ENCODE measurements at places on chromosomes 5 and 9.

DNA sequence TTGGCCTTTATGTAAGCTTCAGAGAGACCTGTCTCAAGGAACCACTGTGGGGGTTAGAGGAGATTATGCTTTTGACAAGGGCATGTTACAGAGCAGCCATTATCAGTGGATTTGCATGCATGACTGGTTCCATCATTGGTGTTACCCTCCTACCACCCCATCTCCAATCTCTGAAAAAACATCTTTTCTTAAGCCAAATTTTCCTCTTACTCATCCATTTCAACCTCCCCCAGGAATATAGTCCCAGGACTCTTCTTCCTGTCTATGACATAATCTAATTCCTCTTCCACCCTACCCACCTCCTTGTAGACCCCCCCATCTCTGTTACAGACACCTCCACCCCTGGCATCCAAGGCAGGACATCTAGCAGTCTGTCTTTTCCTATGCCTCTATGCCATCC lies 33.1 kb upstream of the ADRB2 start:
- DNase-seq = no peak

GRCh38 chr5:5671823-5672222 lies 249.3 kb downstream of the ICE1 start:
- no peak for DNase-seq

- no peak for DNase-seq
Measured at GRCh38 chr5:126031989-126032716, 391.1 kb upstream of the GRAMD2B start.

GRCh38 chr5:111859031-111859430 lies 102.0 kb upstream of the NREP start:
- no peak for DNase-seq

DNA sequence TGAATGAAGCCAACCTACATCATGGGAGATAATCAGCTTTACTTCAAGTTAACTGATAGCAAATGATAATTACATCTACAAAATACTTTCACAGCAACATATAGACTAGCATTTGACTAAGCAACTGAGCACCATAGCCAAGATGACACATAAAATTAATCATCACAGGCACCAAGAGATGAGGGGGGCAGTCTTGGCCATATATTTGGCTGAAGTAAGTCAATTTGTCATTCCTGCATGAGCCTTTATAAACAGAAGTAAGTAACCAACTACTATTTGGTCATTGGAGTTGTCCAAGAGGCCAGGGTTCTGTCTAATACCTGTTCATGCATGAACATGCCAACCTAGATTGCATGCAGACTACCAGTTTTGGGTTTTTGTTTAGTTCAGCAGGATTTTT lies 53.6 kb downstream of the PDCD1LG2 start:
- no peak for DNase-seq

DNA sequence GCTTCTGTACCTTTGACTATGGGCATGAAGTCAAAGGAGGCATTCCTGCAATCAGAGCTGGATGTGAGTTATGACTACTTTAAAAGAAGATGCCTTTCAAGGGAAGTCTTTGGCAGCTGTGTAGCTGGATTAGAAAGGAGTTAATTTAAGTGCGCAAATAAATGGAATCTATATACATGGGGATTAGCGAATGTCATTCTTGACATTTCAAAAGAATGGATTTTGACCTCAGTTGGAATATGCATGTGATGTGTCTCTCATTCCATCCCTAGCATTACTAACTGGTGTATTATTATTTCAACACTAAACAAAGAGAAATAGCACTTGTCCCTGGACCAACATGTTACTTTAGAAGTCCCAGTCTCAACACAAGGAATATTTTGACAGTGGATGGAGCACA lies 359.6 kb upstream of the SLC24A2 start:
- no peak for DNase-seq

DNA sequence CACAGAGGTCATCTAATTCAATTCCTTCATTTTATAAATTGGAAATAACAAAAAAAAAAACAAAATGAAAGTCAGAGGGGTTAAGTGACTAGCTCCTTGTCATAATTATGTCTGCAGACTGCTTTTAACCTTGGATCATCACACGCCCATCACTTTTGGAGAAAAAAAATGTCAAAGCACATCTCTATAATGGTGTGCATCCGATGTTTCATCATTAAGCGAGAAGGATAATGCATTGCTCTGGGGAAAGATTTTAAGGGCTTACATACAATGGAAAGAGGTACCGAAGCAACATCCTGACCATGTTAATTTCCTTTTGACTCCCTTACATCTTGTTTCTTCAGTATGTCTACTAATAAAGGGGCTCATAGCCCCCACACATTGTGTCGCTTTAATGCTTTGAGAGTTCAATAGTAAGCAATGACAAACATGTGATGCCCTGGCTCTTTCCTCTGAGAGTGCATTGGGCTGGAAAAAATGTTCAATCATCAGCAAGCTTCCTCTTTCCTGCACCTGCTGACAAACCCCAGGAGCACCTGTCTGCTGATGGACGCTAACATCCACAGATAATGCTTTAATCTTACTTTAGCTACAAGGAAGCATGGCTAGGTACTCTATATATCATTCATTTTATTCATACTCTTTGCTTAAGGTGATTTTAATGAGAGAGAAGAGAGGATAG lies 242.2 kb downstream of the SMARCA2 start:
- no peak for DNase-seq

DNA sequence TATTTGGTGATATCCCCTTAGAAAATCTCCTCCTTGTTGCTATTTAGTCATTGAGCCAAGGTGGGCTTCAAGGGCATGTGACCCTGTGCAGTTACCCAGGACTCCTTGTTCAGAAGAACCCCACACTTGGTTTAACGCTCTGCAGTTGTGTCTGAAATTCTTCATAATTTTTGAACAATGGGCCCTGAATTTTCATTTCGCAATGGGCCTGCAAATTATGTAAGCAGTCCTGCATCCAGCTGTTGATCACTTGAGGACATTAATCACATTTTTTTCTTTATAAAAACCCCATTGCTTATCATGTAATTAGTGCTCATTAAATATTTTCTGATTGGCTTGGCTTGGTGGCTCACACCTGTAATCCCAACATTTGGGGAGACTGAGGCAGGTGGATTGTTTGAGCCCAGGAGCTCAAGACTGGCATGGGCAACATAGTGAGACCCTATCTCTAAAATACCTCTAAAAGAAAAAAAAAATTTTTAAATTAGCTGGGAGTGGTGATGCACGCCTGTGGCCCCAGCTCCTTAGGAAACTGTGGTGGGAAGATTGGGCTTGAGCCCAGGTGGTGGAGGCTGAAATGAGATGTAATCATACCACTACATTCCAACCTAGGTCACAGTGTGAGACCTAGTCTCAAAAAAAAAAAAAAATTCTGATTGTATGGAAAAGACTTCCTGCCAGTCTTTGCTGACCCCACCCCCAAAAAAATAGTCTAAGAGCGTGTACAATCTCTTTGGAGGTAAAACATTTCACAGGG lies 194.2 kb upstream of the HAPLN1 start:
- no peak for DNase-seq

DNA sequence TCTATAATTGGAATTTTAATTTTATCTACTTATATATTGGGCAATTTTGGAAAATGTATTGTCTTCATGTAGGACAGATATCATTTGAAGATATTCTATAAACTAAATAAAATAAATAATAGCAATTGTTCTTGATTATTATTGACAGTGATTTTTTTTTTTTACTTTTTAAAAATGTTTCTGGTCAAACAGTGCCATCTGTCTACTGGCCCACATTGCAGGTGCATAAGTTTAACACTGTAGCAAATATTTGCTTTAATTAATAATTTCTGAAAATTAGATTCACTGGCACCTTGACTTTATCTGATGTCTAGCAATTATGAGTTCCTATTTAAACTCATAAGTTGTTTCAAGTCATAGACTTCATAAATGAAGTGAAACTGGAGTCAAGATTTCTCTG lies 41.1 kb upstream of the ISOC1 start:
- no peak for DNase-seq

DNA sequence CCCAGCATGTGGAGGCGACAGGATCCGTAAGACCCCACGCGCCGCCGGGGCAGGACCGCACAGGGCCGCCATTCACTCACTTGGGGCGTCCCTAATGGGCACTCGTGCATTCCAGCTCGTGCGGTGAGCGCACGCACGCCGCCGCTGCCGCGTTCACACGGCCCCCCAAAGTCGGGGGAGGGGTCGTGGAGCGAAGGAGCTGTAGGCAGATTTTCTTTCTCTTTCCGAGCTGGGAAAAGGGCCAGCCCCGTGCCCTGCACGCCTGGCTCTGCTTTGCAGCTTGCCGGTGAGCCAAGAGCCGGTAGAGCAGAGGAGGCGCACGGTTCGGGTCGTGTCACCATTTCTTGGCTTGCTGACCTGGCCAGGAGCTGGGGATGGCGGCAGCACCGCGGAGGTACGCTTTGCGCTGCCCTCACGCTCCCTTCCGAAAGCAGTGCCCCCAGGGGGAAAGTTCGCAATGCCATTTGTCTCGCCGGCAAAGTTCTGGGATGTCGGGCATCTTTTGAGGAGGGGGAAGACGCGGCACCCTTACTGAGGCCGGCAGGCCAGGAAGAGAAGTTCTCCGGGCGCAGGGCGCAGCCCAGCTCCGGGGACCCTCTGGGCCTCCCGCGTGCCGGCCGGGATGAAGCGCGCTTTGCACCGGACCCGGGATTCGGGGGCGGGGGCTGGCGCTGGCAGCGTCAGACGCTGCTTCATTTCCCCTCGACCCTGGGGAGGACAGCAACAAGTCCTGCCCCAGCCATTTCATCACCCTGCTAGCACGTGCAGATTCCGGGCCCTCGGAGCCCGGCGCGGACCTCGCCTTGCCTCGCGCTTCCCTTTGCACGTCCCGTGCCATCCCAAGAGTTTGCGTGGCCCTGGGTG lies 898 bp downstream of the STC2 start:
- no peak for DNase-seq

DNA sequence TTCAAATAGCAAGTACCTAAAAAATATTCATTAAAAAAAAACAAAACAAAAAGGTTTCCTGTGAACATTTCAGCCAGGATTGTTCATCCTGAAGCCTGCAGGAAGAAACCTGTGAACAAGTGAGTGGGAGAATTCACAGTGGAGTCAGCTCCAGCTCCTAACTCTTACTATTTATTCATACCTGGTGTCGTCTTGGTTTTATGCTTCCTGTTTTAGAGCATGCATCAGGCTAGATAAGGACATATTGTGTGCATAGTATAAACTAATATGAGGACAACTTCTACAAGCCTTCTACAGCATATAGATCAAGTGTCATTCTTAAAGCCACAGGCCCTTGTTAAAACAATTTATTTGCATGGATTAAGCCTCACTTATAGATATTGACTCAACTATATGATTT lies 169.9 kb downstream of the EFNA5 start:
- DNase-seq = no peak

DNA sequence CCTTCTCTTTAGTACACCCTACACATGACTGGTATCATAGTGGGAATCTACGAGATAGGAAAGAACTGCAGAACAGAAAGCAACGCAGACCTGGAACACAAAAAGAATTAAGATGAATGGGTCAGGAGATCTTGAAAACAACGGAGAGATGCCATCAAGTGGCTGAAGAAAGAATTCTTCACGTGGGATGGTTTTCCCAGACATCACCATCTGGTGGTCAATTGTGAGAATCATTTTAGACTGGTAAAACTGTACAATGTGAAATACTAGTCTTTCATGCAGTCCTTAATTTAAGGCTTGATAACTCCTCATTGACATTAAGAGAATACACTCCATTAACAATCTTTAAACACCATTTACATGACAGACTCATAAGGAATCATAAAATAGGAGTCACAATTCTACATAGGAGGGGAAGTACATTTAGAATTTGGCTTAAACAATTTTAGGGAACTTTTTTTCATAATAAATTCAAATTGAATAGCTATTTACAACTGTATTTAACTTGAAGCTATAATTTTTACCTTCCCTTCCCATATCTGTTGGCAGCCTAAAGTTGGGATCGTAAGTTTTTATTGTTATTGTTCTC lies 128.4 kb upstream of the TRPM3 start:
- DNase-seq = peak; percentile 71

DNA sequence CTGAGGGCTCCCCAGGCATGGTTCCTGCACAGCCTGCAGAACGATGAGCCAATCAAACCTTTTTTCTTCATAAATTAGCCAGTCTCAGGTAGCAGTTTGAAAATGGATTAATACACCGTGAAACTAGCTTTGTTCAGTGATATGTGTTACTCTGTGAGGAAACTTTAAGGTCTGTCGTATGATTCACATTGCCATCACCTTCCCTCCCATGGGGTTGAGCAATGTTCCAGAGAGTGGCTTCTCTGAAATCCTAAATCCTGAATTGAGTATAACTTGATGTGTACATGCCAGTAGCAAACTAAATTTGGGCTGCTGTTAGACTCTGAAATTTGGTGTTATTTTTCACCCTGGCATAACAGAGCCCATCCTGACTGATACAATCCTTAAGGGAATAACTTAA lies 866.4 kb upstream of the C9orf72 start:
- no peak for DNase-seq

DNA sequence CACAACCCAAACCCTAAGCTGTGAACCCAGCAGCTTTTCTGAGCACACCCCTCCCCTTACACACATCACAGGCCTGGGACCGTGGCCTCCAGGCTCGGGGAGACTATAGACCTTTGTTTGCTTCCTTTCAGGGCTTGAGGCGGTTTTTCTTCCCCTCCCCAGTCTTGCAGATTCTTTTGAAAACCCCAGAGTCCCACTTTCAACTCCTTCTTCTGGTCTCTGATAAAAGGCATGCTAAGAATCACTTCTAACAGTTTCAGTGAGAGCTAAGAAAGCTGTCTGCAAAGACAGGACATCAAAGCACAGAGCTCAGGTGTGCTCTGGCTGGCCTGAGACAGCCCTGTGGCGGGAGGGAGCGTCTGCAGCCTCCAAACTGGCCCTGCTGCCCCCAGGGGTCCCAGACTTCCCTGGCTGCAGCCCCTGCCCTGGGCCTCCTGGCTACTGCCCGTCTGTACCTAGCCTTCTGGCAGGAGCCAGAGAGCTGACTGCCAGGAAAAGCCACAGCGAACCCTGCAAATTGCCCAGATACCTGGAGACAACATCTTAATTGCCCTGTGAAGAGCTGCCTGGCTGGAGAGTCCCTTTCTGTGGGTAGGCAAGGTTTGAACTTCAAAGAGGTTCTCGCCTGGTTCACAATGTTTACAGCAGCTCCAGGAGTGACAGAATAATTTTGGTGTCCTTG lies 138.9 kb downstream of the GADD45G start:
- DNase-seq = no peak

- DNase-seq = no peak
Measured at GRCh38 chr9:115770521-115770920, 383.1 kb upstream of the PAPPA start.

- DNase-seq = no peak
Measured at GRCh38 chr5:149181732-149182131, 40.4 kb downstream of the ABLIM3 start.

GRCh38 chr9:110278080-110278707 lies 21.9 kb upstream of the TXN start:
- DNase-seq = no peak

GRCh38 chr9:113187929-113188595 lies 33.0 kb downstream of the FKBP15 start:
- no peak for DNase-seq
